ENCODE measurements at places on chromosomes 5 and 9.

DNA sequence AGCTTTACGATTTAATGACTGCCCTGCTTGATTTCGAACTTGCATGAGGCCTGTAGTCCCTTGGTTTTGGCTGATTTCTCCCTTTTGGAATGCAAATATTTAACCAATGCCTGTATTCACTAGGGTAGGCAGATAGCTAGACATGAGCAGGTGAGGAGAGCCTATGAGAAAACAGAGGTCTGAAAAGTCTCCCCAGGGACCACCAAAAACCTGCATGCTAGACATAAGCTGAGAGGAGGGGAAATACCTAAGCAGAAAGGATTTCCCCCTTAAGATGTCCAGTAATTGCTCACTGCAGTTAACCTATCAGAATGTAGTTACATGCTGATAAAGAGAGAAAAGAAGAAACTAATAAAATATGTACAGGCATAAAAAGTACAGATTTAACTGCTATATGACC lies 667.4 kb upstream of the SEMA6A start:
- DNase-seq, result no peak

- DNase-seq, result no peak
These were observed 36.4 kb downstream of the ZNF366 start for GRCh38 chr5:72470826-72471225.

DNA sequence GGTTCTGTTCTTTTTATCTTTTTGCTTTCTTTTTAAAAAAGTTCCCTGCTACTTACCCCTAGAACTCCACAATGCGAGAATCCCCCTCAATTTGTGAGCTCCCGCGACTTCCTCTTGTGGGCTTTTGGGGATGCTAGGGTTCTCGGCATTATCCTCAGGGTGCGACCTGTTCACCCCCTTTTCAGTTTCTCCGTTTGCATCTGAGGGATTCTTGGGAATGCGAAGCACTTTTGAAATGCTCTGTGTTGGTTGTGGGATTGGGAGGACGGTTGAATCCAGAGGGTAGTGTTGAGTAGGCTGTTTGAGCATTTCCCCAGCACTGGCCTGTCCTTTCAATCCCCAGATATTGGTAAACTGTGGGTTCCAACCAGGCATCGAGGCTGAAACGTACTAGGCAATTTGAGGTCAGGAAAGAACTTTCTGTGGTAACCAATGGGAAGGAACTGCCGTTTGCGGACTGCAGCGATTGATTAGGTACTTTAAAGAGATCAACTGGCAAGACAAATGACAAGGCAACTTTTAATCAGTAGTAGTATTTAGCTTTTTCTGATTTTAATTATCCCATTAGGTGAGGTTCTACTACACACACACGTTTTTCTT lies 415 bp downstream of the XRCC4 start:
- DNase-seq, result peak; percentile 12

- DNase-seq, result no peak
These were observed 2.7 kb downstream of the PRRC2B start for GRCh38 chr9:131396626-131397025.

DNA sequence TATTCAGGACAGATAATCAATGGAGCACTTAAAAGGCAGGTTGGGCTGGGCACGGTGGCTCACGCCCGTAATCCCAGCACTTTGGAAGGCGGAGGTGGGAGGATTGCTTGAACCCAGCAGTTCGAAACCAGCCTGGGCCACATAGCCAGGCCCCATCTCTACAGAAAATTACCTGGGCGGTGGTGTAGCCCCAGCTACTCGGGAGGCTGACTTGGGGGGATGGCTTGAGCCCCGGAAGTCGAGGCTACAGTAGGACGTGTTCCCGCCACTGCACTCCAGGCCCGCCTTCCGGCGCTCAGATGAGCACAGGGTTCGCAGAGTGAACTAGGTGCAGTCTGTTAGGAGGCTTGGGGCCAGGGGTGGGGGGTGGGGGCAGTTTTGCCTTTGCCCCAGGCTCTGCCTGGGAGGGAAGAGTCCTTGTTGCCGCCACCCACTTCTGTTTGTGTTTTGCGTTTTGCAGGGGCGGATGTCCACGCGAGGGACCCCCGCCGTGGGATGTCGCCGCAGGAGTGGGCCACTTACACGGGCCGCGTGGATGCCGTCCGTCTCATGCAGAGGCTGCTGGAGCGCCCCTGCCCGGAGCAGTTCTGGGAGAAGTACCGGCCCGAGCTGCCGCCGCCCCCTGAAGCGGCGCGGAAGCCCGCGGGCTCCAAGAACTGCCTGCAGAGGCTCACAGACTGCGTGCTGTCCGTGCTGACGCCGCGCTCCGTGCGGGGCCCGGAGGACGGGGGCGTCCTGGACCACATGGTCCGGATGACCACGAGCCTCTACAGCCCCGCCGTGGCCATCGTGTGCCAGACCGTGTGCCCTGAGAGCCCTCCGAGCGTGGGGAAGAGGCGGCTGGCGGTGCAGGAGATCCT lies 85.2 kb downstream of the ANKRD33B start:
- no peak for DNase-seq

GRCh38 chr5:9621379-9621903 lies 8.7 kb downstream of the TAS2R1 start:
- DNase-seq, result no peak

DNA sequence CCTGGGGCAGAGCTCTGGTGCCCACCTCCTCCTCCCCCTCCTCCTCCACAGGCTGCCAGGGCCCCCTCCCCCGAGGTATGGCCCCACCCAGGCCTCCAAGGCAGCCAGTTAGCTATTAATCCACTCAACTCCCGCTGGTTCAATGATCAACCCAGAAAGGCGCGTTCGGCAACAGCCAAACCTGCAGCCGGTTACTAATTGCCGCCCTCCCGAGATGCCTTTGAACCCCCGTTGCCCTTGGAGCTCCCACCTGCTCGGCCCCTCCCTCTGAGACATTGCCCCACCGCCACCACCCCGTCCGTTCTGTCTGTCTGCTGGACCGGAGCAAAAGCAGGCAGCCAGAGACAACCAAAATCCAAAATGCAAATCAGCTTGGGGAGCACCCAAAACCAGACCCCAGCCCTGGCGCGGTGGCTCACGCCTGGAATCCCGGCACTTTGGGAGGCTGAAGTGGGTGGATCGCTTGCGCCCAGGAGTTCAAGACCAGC lies 25.8 kb downstream of the NOTCH1 start:
- DNase-seq, result no peak

DNA sequence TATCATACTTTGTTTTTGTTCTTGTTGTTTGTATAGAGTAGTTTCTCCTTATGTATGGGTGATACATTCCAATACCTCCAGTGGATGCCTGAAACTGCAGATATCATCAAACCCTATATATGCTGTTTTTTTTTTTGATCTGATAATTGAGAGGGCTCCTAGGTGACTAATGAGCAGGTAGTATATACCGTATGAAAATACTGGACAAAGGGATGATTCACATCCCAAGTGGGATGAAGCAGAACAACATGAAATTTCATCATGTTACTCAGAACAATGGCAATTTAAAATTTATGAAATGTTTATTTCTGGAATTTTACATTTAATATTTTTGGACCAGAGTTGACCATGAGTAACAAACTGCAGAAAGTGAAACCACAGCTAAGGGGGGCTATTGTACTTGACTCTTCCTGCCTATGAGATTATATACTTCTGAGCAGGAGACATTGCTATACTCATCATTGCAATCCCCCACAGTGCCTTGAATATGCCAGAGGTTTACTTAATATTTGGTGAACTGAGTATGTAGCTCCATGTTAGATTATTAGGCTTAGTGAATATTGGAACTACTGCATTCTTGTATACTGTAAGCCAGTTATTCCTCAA lies 258.7 kb upstream of the FBXL7 start:
- no peak for DNase-seq

DNA sequence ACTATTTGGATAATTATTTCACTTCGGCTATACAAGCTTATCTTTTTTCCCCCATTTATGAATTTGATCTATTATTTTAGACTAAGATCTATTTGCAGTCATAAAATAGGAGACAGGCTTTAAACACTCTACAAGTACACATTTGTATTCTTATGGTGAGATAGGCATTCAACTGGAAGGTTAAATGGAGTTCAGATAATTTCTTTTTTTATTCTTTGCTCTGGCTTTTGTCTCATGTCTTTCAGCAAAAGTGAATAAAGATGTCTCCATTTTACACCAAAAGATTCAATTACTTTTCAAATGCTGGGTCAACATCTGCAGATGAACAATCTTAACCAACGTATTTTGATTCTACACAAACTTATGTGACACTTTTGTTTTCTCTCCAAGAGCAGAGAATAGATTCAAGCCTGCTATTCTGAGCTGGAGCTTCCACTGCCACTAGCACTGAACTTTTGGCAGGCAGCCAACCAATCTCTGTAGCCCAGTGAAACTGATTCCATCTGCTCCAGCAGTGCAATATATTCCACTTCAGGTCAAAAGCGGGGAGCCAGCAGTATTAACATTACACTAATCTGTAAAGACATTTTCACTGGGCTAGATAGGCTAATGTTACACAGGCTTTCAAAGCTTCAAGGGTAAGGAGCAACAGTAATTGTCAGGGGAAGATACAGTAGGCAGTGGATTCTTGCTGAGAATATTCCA lies 452.0 kb upstream of the ZNF608 start:
- no peak for DNase-seq

DNA sequence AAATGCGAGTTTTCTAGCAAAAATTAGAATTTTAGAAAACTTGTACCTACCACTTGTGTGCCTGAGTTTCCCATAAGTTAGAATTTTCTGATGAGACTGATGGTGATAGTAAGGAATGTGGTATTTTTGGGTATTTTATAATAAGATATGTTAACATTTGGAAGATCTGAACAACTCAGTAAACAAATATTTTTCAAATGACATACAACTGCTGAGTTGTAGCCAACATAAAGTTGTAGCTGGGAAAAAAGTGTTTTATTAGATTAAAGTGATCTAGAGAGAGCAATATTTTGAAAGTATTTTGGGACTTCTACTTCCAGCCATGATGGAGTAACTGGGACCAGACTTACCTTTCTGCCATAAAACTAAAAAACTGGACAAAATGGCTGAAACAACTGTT lies 37.9 kb downstream of the GEMIN5 start:
- no peak for DNase-seq

- no peak for DNase-seq
These were observed 695.1 kb downstream of the TAF11L14 start for GRCh38 chr5:18329328-18329727.

GRCh38 chr9:134386951-134387831 lies 60.9 kb downstream of the RXRA start:
- DNase-seq, result no peak

- no peak for DNase-seq
These were observed 291.8 kb downstream of the KIAA0825 start for GRCh38 chr5:94326586-94326985.

DNA sequence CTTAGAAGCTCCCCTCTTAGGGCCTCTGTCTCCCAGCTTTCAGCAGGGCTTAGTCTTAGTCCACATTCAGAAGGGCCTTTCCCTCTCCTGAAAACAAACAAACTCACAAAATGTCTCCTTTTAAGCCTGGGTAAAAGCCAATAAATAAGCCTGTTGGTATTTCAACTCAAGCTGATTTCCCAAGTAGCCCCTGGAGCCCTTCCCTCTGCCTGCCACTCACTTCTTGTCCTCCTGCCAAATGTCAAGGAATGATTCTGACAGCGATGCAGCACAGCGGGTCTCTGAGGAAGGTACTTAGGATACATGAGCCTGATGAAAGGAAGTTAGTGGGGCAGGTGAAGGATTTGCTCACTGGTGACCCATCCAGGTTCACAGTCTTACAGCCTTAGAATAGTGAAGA lies 210.5 kb downstream of the PJA2 start:
- no peak for DNase-seq

DNA sequence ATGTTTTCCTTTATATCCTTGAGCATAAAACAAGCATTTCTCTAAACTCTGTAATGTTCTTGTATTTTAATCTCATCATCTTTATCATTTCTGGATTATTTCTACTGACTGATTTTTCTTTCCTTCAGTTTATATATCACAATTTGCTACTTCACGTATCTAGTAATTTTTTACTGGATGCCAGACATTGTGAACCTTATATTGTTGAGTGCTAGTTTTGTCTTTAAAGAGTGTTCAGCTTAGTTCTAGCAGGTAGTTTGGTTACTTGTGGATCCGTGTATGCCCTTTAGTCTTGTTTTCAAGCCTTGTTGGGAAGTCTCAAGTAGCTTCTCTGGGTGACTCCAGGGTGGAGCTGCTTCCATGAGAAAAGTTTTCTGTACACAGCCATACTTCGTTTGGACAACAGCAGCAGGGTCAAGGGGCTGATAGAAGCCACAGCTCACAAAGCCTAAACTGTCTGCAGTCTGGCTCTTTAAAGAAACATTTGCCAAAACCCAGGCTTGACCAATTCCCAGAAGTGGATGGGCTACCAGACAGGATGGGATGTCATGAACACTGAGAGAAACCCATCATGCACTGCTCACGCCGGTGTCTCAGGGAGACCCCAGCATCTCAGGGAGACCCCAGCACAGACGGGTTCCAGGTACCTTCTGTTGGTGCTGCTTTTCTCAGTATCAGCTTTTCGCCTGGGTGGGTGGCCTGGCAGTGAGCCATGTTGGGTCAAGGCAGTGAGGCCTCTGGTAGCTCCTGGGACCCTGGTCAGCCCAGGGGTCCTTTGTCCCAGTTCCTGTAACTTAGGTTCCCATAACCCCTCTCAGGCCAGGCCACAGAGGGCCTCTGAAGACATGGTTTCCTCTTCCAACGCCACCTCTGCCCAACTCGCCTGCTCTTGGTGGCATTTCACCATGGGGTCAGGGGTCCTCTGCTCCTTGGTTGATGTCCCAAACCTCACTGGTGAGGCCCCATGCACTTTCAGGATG lies 29.1 kb downstream of the TRIP13 start:
- DNase-seq, result no peak
